ENCODE measurements at places on chromosomes 16 and 17.

DNA sequence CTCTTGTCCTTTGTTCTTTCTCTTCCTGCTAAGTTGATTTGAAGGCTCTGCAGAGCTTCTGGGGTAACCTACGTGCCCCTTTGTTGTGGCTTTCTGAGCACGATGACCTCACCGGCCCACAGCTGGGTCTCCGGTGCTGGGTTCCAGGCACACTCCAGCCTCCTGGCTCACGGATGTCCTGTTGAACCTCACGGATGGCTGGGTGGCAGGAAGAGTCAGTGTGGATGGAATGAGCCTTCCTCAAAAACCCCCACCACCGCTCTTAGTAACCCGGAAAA, 116.0 kb downstream of the SOCS1 start:
- no peak for DNase-seq

- DNase-seq: peak; percentile 78
Measured at GRCh38 chr17:29111816-29112499, 68.2 kb downstream of the MYO18A start.

GRCh38 chr17:75295201-75296158, 6.2 kb upstream of the SLC25A19 start:
- peak; percentile 11 for DNase-seq

DNA sequence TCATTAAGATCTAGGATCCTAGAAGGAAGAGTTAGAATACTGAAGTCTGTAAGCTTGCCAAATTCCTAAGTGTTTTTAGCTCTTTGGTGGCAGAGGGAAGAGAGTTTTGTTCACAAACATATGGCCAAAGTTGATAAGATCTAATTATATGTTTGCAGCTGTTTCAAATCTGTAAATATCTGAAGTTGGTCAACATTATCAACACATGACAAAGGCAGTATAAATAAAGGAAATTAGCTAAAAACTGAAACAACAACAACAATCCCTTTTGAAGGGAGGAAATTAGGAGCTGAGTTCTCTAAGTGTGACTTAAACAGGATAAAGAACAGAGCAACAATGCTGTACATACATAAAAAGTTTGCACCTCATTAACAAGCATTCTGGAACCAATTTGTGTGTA, 208.7 kb downstream of the KCNJ2 start:
- no peak for DNase-seq

DNA sequence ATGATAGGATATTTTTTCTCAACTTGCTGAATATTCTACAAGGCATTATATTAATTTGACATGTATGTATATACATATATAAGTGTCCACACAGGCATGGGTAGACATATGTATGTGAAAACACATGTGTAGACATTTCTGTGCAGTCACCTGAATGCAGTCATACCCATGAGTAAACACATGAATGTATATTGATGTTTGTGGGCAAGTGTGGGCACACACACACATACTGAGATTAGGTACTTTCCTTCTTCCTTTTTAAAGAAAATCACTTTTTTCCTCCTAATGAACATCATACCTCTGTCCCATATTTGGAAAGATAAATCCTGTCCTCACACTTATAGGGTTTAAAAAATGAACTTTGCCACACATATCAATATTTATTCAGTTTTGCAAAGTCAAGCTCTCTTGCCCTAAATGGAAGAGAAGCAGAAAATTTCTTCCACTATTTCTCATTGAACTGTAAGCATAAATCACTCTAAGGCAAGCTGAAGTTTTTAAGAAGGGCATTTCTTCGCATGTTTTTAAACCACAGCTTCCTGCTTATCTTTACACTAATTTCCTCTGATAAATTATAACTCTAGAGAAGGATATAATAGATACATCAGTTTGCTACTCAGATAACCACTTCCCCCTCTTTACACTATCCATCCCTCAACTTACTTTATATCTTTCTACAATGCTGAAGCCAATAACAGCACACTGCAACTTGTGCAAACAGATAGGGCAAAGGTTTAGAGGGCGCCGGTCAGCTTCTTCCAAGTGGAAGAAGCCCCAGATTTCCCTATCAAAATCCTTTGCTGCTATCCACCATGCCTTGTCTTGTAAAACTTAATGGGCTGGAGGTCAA, 49.6 kb upstream of the LRRC37A3 start:
- DNase-seq: no peak

DNA sequence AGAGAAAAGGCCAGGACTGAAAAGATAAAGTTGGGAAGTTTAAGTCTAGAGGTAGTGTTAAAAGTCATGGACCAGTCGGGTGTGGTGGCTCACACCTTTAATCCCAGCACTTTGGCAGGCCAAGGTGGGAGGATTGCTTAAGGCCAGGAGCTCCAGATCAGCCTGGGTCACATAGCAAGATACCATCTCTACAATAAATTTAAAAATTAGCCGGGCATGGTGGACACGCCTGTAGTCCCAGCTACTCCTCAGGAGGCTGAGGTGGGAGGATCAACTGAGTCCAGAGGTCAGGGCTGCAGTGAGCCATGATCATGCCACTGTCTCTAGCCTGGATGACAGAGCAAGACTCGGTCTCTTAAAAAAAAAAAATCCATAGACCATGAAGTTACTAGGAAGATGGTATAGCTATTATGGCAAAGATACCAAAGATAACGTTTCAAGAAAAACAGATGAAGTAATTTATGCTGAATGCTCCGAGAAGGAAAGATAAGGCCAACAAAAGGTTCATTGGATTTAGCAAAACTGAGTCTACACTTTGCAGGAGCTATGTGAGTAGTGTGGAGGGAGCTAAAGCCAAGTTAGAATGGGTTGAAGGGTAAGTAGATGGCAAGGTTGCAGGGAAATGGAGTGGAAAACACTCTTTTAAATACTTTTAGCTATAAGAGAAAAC, 11.7 kb downstream of the TRIM37 start:
- no peak for DNase-seq

GRCh38 chr16:64865069-64865696, 256.7 kb downstream of the CDH11 start:
- DNase-seq: no peak

- no peak for DNase-seq
Measured at GRCh38 chr16:12390644-12391043, 413.0 kb downstream of the CPPED1 start.

DNA sequence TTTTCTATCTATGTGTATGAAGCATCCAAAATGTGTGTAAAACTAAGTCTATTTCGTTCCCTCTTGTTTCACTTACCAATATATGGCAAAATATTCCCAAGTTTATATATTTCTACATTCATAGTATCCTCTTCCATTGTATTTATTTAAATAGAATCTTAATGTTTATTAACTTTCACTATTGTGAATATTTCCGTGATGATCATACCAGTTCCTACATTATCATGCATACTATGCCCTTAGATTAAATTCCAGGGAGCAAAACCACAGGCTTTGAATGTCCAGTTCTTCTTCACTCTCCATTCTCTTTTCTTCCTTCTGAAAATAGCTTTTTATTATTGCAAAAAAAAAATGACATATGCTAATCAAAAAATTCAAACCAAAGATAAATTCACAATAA, 4.0 kb downstream of the MAP2K6 start:
- no peak for DNase-seq

GRCh38 chr17:69551212-69552010, 136.9 kb downstream of the MAP2K6 start:
- DNase-seq: no peak

GRCh38 chr16:5922686-5923085, 825.1 kb upstream of the EEF2KMT start:
- no peak for DNase-seq

GRCh38 chr17:58576679-58577367, 62.4 kb upstream of the MTMR4 start:
- no peak for DNase-seq

- DNase-seq: no peak
Measured at GRCh38 chr16:12951392-12951791, 50.0 kb downstream of the SHISA9 start.

DNA sequence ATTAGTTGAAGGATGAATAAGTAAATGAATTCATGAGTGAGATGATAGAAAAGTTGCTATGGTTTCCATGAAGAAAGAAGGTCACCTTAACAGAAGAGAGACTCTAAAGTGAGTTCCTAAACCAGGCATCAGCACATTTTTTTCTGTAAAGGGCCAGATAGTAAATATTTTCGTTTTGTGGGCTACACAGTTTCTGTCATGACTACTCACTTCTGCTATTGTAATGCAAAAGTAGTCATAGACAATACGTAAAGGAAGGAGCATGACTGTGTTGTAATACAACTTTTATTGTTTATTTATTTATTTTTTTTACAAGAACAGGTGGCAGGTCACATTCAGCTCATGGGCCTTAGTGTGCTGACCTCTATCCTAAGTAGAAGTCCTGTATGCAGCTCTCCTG, 426.1 kb upstream of the DYNLRB2 start:
- DNase-seq: no peak

GRCh38 chr16:86992587-86992986, 324.6 kb downstream of the C16orf95 start:
- DNase-seq: no peak

- DNase-seq: peak; percentile 71
Measured at GRCh38 chr17:7383742-7384488, 3.0 kb downstream of the TNK1 start.

DNA sequence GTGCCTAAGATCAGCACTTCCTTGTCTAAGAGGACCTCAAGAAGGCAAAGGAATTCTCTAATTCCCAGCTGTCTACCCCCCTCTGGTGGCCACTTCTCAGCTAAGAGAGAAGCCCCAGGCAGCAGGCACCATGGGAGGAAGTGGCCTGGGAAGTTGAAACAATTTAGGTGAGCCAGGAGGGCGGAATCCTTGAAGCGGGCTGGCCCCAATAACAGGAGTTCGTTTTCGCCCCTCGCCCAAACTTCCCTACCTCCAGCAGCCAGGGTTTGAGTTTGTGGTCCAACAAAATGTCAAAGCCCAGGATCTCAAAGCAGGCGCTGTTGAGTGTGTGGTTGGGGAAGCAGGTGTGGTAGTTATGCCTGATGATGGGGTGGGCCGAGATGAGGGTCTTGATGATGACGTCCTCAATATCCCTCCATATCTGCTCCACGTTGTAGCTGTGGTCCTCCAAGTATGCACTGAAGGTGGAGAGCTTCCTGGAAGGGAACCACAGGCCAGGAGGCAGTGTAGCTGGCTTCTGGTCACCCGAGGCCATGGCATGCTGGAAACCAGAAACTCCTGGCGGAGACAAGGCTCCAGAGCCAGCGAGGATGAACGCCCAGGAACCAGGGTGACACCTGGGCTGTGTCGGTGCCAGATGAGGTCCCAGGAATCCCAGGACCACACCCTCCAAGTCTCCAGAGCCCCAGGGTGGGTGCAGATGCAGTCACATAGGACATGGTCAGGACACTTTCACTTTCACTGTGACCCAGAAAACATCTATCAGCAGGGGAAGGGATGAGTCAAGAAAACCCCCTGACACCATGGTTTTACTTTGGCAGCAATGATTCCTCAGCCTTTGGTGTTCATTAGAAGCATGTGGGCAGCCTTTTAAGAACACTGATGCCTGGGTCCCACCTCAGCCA, 25.6 kb downstream of the TTLL6 start:
- no peak for DNase-seq

GRCh38 chr16:55503726-55504550, 4.9 kb upstream of the LPCAT2 start:
- DNase-seq: no peak

DNA sequence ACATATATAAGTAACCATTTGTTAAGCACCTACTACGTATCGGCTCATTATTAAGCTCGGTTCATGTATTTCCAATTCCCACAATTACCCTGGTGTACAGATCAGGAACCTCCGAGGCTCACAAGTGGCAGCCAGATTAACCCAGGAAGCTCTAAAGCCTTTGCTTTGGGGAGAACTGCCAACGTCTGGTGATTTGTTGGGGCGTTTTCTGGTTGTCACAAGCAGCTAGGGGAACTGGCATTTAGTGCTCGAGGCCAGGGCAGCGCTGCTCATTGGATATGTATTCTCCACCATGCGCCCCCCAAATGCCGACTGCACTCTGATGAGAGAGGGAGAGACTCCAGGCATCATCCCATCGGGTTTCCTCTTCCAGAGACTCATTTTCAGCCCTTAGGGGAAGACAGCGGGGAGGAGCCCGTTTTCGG, 541 bp downstream of the ZNF18 start:
- no peak for DNase-seq

DNA sequence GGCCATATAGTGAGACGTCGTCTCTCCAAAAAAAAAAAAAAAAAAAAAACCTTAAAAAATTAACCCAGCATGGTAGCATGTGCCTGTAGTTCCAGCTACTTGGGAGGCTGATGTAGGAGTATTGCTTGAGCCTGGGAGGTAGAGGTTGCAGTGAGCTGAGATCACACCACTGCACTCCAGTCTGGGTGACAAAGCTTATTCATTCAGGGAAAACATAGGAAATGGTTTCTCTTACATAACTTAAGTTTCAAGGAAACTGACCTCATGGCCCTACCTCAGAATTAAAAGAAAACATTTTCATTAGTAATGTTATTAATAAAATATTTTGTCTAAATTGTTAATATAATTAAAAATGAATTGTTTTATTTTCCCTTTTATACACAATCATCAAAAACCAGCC, 31.4 kb downstream of the COG1 start:
- no peak for DNase-seq

All from activated T-cell treated with anti-CD3 and anti-CD28 coated beads for 24 hours (primary cell).